ENCODE measurements at places on chromosomes 4 and X.

DNA sequence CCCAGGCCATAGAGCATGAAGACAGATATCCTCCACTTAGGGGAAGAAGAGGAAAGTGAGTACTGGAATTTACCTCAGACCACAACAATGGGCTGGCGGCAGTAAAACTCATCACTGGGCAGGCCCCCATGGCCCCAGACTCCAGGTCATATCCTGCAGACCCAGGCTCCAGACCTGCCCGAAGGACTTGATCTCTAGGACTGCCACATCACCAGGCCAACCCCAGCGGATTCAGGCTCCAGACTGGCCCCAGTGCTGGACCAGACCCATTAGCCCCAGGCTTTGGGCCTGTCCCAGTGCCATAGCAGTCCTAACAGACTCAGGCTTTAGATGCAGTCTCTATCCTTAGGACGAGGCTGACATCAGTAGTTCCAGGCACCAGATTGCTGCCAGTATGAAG lies 190.6 kb downstream of the DLG3 start:
- H3K27ac ChIP-seq = no peak overlapping the region
- no peak for DNase-seq
- H3K4me1 ChIP-seq = no peaks in the 10 kb centered on the region

DNA sequence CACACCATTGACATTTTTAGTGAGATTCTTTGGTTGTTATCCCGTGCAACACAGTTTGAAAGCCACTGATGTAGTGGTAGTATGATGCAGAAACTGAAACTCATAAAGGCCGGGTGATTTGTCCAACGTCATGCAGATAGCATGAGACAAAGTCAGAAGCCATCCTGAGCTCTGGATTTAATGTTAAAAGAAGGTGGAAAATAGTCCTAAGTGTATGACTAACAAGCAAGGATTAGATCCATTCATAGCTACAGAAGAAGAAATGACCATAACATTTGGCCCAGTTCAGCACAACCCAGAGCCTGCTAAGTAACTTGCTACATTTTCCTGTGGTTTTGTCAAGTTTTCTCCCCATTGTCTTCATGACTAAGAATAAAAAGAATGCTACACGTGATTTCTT lies 142.4 kb downstream of the AMELX start:
- no peaks in the 10 kb centered on the region for H3K27me3 ChIP-seq
- no peak overlapping the region for H3K4me3 ChIP-seq
- no peaks in the 10 kb centered on the region for H3K4me1 ChIP-seq
- no peak overlapping the region for H3K27ac ChIP-seq
- no peaks in the 10 kb centered on the region for H3K36me3 ChIP-seq

- DNase-seq = no peak
- H3K4me3 ChIP-seq = no peak overlapping the region
- H3K27ac ChIP-seq = no peak overlapping the region
- H3K27me3 ChIP-seq = peaks cover 4% of the 10 kb centered on the region
- H3K36me3 ChIP-seq = no peaks in the 10 kb centered on the region
- no peaks in the 10 kb centered on the region for H3K4me1 ChIP-seq
Measured at GRCh38 chr4:73006286-73006990, 63.1 kb downstream of the COX18 start.

GRCh38 chr4:182453830-182454229 lies 210.6 kb downstream of the TENM3 start:
- no peak overlapping the region for H3K4me3 ChIP-seq
- peaks cover 9% of the 10 kb centered on the region for H3K4me1 ChIP-seq
- no peak for DNase-seq

DNA sequence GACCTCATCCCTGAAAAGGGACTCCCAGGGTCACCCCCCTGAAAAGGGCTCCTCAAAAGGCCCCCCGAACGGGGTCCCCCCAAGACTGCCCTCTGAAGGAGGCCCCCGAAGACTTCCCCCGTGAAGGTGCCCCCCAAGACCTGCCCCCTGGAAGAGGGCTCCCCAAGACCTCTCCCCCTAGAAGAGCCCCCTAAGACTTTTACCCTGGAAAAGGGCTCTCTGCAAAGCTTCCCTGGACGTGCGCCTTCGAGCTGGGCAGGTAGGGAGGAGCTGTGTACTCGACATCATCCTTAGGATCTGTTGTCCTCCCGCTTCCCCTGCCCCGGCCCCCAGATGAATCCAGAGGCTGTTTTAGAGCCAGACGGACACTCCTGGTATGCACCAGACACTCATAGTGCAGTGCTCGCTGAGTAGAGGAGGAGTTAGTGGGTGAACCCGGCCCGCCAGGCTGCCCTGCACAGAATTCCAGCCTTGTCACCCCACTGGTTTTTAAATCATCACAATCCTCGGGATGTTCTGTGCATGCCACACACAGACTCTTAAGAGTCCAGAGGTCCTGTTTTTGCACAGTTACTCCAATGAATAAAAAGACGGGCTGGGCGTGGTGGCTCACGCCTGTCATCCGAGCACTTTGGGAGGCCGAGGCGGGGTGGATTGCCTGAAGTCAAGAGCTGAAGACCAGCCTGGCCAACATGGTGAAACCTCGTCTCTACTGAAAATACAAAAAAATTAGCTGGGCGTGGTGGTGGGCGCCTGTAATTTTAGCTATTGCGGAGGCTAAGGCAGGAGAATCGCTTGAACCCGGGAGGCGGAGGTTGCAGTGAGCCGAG lies 5.7 kb upstream of the SLC25A6 start:
- peaks cover 29% of the 10 kb centered on the region for H3K4me1 ChIP-seq
- H3K36me3 ChIP-seq = peaks cover 22% of the 10 kb centered on the region
- H3K27ac ChIP-seq = no peak overlapping the region
- DNase-seq = no peak
- H3K4me3 ChIP-seq = no peak overlapping the region
- H3K27me3 ChIP-seq = no peaks in the 10 kb centered on the region

Data from activated naive CD4-positive, alpha-beta T cell treated with anti-CD3 and anti-CD28 coated beads, Interleukin-2, amount 10 ng/mL, durations not matched to agents 7 days and 5 days (primary cell).